Activated naive CD4-positive, alpha-beta T cell (primary cell): ENCODE measurements at places on chromosomes 12 and 14.

GRCh38 chr12:63387771-63388170 is 236.8 kb upstream of the AVPR1A start:
- no peak for DNase-seq

DNA sequence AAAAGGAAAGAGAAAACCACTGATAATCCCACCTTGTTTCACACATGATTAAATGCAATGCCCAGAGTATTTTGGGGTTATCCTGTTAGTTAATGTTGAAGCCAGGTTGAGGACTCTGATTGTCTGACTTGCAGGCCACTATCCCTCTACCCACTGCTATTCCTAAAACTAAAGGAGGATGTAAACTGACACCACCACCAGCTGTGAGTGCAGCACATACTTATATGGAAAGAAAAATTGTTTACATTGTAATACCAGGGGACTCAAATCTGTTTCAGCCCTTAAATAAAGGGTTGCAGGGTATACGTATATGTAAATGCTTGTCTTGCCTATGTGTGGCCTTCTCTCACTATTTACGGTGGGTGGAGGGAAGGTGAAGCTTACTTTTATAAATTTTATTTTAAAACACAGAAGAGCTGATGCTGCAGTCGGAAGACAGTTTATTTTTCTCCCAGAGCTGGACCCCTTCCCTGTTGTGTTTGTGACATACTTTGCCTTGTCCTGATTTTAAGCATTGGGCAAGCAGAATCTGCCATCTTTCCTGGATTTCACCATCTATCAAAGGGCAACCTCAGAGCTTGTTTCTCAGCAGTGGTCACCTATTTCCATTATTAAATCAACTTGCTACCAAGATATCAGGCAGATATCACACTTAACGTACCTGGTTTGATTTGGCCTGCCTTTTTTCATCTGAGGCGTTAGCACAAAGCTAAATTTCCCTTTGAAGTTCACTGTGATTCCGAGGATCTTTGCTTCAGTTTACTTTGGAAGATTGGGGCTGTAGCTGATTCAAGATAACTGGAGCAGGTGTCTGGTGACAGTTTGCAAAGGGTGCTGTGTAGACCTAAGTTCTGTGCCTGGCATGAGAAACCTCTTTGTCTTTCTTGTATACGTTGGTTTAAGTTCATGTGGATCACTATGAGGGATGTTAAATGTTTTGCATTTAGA is 25.2 kb downstream of the DAAM1 start:
- DNase-seq, result no peak

DNA sequence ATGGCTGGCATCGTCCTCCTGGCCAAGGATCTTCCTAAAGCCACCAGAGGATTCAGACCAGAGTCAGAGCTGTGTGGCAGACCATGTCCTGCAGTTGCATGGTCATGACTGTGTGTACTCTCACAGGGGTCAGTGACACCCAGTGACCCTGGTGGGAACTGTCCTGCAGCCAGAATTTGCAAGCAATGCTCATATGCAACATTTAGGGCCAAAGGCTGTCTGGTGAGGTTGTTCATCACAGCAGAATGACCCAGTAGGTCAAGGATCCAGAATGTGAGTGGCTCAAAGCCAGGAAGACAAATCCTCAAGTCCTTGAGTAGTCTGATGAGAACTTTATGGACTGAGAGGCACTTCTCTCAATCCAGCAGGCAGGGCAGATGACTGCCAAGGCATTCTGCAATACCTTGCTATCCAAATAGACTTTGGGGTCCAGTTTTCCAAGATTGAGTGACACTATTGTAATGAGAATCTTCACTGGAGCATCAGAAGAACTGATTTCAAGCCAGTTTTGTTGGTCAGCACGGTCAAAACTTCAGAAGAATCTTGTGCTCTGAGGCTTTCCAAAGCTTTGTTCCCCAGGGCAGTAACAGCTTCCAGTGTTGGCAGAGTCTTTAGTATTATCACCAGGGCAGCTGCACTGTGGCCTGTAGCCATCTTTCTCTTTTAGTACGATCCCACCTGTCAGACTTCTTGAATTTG is 122.0 kb downstream of the PTCSC3 start:
- no peak for DNase-seq

DNA sequence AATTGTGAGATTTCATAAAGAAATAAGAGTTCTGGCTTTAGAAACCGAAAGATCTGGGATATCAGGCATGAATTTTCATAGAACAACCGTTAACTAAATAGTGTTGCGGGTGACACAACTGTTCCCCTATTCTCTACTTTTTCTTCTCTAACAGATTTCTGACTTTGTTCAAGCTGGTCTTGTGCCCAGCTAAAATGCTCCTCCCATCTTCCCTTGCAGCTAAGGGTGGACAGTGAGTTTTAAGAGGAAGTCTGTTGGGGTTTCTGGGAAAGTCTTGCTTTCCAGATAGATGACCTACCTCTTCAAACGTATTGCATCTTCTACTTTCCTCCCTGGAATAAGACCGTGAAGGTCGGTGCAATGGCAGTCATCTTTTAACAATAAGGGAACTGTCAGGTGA is 18.7 kb downstream of the CCDC63 start:
- no peak for DNase-seq

- DNase-seq, result no peak
Observed at GRCh38 chr14:22472935-22473854, 115.8 kb downstream of the DAD1 start.

- no peak for DNase-seq
Observed at GRCh38 chr12:113863455-113863845, 102.7 kb downstream of the RBM19 start.

DNA sequence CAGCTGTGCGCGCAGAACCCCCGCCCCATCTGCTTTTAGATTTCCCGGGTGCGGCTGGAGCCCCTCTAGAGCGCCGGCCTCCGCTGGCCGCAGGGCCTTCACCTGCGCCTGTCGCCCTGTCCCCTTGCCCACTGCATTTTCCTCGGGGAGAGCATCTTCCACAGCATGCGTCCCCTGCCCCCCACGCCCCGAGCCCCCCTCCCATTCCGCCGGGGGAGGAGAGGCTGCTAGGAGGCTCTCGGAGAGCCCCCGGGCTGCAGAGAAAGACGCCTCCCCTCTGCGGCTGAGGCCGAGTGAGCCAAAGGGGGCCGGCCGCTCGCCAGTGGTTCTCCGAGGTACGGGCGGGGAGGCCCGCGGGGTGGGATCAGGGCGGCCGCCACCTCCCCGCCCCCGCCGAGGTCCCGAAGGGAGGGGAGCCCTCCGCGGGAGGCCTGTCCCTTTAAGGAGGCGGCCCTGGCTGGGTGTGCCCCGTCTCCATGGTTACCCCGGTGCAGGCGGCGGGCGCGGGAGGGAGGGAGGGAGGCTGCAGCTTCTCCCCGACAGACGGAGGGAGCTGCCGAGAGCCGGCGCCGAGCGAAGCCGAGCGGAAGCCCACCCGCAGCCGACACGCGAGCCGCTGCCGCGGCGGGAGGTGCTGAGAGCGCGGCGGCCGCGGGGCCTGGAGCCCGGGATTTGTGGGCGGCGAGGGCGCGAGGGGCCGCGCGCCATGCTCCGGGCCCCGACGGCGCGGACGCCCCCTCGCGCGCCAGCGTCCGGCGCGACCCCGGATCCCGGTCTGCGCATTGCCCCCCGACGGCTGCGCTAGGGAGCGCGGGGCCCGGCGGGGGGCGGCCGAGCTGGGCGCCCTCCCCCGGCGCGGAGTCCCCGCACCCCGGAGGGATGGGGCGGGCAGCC is at the start of gene KCNH3:
Gene KCNH3 (plus strand): TSS at position 521 of the 894 bp plus-strand sequence. CDS start 387 bp downstream, outside the sequence.
- peak; percentile 81 for DNase-seq

GRCh38 chr12:3398196-3398789 is 92.7 kb upstream of the PRMT8 start:
- DNase-seq, result no peak

- DNase-seq, result no peak
Observed at GRCh38 chr12:65488197-65488596, 209.7 kb downstream of the MSRB3 start.

GRCh38 chr12:79769189-79769859 is 78.6 kb upstream of the PAWR start:
- no peak for DNase-seq

GRCh38 chr12:6183689-6184428 is 16.3 kb upstream of the CD9 start:
- no peak for DNase-seq

- no peak for DNase-seq
Observed at GRCh38 chr12:67910360-67911274, 78.6 kb upstream of the IFNG-AS1 start.

GRCh38 chr12:46921048-46921763 is 95.4 kb upstream of the SLC38A4 start:
- DNase-seq, result no peak

DNA sequence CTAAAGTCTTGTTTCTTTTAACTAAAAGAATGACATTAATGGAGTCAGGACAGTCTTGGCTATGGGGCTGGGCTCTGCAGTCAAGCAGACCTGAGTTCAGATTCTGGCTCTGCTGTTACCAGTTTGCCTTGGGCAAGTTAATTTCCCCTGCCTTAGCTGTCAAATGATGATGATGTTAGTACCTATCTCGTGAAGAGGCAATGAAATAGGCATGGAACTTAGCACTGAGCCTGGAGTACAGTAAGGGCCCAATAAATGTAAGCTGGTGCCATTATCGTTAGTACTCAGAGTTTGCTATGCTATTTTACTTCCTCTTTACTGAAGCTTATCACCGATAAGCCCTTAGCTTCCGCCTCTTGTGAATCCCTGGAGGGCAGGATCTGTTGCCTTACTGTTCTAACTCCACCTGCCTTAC is 8.5 kb downstream of the FBXW8 start:
- no peak for DNase-seq

DNA sequence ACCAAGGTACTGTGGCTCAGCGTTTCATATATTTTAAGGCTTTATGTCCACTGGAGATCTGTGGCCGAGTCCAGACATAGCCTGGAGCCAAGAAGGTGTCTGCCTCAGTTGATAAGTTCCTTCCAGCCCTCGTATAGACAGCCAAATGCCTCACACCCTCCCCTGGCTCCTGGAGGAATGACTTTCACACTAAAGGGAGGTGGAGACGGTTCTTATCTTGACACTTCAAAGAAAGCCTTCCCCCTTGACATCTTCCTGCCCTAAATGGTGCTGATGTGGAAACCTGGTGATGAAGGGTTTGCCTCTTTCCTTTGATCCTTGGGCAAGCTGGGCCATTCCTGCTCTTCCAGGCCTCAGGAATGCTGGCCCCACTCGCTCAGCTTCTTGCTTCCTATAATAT is 474.8 kb upstream of the TBX3 start:
- DNase-seq, result no peak

DNA sequence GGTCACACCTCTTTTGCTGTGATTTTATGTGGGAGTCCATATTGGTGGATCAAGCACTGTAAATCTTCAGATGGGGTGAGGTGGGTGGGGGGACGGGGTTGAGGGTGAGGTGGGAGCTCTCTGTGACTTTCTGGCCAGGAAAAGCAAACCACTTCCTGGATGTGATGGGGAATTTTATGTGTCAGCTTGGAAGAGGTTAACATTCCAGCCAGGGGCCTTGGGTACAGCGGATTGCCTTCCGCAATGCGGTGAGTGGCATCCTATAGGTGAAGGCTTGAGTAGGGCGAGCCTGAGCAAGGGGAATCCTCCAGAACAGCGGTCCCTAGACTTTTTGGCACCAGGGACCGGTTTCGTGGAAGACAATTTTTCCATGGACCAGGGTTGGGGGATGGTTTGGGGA is 36.2 kb downstream of the DLK1 start:
- DNase-seq, result no peak

DNA sequence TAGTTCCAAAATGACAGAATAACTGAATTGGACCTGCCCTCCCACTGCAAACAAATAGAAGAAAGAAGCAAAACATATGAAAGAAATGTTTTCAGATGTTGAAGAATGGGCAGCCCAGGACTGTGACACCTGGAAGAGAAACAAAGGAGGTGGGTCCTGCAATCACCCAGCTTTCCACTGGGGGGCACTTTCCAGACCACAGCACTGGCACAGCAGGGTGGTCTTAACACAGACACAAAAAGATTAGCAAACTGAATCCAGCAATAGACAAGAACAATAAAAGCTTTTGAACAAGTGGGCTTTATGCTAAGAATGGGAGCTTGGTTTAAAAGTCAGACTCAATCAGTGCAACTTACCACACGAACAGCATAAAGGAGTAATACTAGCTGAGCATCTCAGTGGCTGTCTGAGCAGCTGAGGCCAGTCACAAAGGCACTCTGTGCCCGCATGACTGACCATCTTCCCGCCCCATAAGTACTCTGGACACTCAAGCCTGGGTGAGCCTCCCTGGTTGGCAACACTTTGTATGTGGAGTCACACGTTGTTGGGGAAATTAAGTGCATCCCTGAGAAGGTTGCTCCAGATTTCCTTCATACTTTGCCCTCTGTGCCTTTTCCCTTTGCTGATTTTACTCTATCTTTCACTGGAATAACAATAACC is 27.7 kb downstream of the JKAMP start:
- DNase-seq, result no peak

GRCh38 chr12:115001571-115002180 is 317.7 kb upstream of the TBX3 start:
- DNase-seq, result no peak

DNA sequence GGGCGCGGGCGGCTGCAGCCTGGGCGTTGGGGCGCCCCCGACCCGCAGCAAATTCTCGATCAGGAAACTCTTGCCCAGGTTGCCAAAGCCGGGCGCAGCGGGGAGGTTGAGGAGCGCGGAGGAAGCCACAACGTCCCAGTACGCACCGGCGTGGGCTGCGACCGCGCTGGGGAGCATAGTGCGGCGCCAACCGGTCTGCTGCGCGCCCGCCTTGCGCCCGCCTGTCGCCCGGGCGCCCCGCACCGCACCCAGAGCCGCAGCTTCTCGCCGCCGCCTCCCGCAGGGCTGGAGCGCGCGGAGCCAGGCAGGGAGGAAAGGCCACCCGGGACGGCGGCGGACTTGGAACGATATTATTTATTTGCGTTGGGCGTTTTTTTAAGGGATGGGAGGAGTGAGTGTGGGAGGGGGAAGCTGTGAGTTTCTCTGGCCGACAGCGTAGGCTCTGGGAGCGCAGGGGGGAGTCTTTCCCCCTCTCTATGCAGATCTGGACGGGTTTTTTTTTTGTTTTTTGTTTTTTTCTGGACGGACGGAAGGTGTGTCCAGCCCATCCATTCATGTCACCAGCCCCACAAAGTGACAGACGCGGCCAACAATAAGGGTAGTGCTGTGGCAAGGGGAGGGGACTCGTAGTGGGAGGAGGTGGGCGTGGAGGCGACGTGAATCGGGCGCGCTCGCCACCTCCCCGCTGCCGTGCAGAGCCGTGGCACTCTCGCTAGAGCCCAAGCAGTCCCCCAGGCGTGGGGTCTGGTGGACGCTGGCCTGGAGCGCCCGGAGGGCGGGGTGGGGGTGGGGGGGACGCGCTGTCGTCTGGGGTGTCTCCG is at the start of gene DBX2:
Gene DBX2 (minus strand): TSS at position 349 of the 821 bp plus-strand sequence. CDS start 172 bp downstream, at position 177.
- no peak for DNase-seq

GRCh38 chr12:109057376-109057775 is 5.0 kb downstream of the USP30 start:
- DNase-seq, result no peak
